Stimulated activated CD4-positive, alpha-beta T cell treated with anti-CD3 and anti-CD28 coated beads, Interleukin-4, amount 100 ng/mL, for 24 hours (primary cell): ENCODE measurements at places on chromosomes 12 and 14.

DNA sequence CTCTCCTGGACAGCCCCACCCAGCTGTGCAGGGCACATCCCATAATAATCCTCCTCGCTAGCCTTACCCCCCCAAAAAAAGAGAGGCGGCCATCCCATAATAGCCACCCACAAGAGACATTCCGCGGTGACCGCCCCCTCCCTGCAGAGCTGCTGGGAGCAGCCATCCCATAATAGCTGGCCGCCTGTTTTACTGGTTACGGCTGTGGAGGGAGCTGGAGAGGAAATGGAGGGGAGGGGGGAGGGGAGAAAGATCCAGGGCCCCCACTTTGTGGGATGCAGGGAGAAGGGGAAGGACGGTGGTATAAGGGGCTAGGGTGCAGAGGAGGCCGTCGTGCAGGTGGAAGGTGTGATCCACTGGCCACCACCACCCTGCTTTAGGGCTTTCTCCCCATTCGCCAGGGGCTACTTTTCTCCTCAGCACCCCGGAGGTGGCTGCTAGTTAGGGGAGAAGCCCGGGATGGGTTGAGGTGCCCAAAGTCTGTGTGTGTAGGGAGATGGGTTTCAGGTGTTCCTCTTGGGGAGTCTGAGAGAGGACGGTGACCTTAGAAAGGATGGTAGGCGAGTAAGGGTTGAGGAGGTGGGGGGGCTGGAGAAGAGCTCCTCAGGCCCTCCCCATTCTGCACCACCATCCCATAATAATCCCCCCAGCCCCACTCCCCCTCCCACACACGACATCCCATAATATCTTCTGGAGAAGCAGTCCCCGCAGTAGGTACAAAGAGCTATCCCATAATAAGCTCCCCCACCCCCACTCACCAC lies 6.0 kb upstream of the CHD4 start:
- DNase-seq, result no peak

DNA sequence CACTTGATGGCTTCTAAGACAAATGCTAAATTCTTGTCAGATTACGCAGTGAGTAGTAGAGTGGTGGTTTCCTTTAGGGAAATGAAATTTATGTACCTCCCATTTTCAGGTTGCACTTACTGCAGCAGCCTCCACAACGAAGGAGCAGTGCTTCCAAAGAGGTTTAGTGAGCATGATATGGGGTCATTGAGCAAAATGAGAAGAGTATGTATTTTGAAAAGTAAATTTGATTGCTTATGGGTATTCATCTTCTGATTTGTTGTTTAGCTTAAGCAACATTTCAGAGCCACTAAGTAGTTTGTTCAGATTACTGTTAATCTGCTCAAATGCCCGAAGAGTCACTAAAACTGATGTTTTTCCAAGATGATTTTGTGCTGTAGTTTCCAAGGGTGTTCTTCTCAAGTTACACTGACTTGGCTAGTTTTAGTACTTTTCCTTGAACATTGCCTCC lies 493.6 kb downstream of the PCNX1 start:
- DNase-seq, result no peak

- DNase-seq, result no peak
Measured at GRCh38 chr12:16272222-16272621, 5.3 kb downstream of the SLC15A5 start.

DNA sequence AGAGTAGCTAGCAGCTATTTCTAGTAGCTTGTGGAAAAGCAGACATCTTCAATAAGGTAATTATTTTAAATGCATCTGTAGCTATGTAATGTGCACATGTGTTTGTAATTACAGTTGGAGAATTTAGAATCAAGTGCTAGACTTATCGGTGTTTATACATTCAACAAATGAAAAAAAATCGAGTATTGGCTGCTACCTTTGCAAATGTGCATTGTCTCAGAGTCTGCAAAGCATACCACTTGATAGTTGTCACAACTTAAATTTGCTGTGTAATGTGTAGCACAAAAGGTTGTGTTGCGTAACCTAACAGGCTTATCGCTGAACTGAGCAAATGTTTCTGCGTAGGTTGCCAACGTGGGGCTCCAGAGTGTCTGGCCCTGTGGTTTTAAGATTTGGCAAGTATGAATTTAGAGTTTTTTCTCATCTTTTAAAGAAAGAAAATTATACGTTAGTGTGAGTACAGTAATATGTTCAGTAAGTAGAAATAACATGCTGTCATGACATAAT lies 44.3 kb downstream of the TMTC2 start:
- DNase-seq, result no peak

GRCh38 chr14:101791919-101792572 lies 30.5 kb downstream of the PPP2R5C start:
- DNase-seq, result no peak

GRCh38 chr14:67311868-67312267 lies 47.7 kb downstream of the ATP6V1D start:
- no peak for DNase-seq

GRCh38 chr12:86613311-86613710 lies 357.1 kb upstream of the MGAT4C start:
- no peak for DNase-seq

DNA sequence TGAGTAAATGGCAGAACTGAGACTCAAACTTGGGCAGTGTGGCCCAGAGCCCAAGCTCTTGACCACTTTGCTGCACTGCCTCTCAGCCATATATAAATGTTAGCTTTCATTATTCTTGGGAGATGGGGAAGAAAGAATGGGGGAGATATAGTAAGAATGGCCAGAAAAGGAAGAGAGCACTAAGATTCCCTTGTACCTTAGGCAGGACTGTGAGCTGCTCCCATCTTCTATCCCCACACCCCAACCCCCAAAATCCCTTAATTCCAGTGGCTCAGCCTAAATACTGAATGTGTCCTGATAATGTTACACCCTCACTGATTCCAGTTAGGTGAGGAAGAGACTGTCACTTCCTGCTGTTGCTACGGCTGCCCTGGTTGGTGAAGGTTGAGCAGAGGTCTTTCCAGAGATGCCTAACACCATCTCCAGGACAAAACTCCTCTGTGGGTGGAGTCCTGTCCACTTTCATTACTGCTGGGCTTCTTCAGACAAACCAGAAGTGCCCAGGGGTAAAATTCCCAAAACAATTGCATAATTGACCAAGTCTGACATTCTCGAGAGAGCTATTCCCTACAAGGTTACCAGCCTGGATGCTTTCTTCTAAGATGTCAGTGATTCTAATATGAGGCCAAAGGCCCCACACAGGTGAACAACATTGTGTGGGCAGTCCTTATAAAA lies 51.8 kb downstream of the GNG2 start:
- DNase-seq, result no peak

DNA sequence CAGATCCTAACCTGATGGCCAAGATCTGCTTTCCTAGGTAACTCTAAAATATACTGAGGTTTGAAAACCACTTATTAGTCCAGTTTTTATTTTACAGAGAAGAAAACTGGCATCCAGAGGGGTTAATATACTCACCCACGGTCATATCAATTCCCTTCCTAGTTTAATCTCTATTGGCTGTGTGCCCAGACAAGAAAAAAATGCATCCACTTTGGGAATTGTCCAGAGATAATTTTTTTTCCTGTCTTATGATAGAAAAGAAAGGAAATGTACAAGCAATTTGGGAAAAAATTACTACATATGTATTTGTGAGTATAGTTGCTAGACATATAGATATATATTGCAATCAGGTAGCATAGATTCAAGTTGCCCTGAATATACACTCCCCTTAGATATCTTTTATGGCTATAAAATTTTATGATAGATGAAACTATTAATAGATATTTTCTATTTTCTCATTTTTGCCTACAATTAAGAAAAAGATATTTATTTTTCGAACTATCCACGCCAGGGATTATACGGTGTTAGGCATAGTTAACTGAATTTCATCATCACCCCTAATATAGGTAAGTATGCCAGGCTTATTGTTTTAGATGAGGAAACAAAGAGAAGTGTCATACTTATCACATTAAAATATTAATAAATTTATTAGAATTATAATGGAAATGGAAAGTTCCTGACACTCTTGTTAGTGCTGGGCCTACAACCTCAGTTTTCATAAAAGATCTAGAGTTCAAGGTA lies 100.5 kb upstream of the SLC38A2 start:
- no peak for DNase-seq

- DNase-seq, result no peak
Measured at GRCh38 chr12:125114365-125115141, 49.3 kb downstream of the AACS start.

DNA sequence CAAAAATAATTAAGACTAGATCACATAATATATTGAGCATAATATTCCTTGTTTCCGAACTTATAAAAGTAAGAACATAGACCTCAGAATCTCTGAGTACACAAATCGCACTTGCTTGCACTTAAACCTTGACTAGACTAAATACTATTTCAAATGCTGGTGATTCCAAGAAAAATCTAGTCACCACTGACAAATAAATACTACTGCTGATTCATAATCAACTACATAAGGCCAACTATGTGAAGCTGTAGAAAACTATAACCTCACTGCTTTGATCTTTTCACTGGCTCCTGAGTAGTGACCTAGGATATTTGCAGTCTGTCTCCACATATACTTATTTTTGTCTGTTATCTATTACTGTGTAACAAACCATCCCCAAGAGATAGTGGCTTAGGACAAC lies 245.4 kb downstream of the DIO2 start:
- no peak for DNase-seq

- DNase-seq, result no peak
Measured at GRCh38 chr14:56903304-56903969, 93.2 kb upstream of the OTX2 start.

DNA sequence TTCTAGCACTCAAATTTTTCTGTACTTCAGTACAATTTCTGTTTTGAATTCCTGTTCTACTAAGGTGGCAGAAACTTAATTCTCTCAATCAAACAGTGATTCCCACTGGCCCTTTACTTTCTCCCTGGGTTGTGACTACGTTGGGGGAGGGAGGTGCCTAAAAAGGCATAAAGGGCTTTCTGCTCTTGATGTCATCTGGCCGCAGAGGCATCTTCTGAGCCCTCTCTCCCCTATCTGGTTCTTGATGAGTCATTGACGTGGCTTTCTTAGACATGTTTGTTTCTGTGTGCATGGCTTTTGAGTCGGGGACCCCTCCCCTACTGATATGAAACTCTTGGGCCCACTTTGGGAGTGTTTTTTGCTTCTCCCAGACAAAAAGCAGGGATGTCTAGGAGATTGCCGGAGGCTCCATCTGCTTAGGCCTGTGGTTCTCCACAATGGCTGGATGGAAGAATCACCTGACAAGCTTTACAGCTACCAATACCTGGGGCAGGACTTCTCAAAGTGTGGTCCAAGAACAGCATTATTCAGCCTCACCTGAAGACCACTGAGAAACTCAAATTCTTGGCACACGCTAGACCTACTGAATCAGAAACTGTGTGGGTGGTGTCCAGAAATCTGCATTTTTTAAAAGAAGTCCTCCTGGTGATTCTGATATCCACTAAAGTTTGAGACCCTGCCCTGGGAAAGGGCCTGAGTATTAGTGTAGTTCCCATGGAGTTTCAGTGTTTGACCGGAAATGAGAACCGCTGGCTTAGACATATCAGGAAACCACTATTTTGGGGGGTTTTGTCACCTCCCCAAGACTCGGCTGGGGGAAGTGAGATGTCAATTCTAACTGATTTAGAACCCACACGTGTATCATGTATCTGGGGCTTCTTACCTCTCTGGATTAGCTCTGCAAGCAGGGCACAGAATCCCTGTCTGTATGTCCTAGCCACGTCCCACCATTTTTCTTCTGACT lies 395.7 kb upstream of the PDE3A start:
- DNase-seq, result peak; percentile 4

DNA sequence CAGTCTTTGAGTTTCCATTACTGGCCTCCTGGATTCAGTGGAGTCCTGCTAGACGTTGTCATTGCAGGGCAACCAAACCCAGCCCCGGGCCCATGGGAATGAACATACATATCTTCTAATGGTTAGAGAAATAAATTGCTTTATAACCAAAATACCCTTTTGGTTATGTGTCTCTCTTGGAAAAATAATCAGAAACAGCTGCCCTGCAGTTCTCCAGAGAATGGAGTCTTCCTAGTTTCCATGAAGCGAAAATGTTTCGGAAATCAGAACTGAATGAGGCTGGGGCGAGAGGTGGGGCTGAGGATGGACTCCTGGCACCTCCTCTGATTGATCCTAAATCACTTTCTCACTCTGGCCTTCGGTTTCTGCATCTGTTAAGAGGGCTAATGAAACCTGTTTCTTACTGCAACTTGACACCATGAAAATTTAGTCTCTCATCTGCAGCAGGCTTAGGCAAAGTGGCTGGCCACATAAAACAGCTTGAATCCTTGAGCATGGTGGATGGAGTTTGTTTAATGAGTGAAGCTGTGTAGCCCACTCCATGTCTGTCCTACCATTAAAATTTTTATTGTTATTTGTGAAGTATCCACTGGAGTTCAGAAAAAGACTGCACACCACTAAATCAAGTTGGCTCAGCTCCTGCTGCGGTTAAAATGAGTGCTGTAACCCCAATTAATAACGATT lies 198.9 kb downstream of the CACNA1C start:
- no peak for DNase-seq

GRCh38 chr14:105086833-105087307 lies 21.6 kb upstream of the GPR132 start:
- peak; percentile 84 for DNase-seq

DNA sequence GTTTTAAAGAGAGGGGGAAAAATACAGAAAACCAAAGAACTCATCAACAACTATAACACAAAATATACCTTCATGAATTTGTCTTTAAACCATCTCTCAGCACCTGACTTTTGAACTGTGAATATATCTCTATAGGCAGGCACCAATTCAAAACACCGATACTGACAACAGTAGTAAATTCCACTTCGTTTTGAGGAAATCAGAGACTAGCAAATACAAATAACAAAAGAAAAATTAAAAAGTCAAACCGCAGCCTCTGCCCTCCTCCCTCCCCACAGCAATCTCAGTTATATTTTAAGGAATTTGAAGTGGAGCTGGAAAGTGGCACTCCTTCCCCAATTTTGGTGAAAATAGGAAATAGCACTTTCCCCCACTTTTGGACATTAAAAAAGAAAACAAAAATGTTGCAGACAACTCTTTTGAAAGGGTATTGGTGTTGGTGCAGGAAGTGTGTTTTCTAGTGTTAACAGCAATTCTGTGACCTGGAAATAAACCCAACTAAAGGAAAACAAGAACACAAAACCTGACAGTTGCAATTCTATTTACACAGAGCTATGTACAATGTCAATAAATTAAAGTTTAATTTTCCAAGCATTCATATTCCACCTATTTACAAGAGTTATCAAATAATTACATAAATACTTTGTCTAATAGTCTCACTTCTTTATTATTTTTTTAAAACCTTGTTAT lies 13.5 kb downstream of the TBX3 start:
- DNase-seq, result no peak

DNA sequence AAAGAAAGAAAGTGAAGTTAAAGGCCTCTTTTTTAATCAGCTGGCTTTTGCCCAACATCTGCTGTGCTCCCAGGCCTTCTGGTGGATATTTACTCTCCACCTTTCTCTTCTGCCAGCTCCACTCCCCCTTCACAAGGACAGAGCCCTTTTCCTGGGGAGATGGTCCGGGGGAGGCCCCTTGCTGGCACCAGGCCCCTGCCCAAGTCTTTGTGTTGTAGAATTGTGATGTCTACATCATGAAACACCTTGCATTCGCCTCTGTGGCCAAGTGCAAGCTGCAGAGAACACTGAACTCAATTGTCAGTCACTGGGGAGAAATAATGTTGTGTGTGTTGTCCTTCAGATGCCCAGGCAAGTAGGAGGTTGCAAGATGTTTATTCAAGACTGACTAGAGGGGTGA lies 150.3 kb downstream of the DPF3 start:
- no peak for DNase-seq
